ENCODE measurements at places on chromosomes 2 and 18. TPM values are rescaled to one million over a fixed set of nuclear protein-coding genes. Genes with fewer than 3 reads are reported as not detected.

The NRP2 gene
- polyA plus RNA-seq = 42.9 TPM

The PLGLB2 gene
- 1.1 TPM for polyA plus RNA-seq

DNA sequence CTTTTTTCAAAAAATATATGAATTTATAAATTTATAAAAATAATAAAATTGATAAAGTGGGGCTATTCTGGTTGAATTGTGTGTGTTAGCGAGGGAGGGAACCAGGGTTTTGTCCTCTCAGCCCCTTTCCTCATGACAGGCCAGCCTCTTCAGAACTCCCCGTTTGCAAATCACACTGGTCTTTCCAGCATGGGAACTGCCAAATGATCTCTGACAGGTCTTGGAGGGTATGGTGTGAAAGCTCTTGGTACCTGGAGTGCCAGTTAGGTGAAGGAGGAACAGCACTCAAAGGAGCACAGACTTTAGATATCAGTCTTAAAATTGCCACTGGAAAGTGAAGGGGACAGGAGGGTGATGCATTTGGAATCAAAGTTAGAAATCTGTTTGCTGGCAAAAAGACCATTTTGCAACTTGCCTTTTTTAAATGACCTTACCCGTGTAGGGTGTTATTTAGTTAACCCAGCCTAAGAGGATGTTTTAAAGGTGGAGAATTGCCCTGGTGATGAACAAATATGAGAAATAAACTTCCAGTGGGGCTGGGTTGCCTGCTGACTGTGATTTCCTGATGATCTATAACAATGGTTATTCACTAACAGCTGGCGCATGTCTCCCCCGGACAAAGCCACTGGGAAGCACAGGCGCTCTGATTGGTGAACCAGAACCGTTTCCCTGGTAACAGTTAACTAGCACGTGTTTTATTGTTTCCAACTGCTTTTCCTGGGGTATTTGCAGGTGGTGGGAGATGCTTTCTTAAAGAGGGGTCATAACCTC lies 85.3 kb upstream of the EFEMP1 start:
- DNase-seq = peak; percentile 49

- DNase-seq = no peak
Measured at GRCh38 chr2:53944542-53944941, 26.3 kb downstream of the PSME4 start.

The CHRNG gene
- 0.18 TPM for polyA plus RNA-seq

All from right lung (tissue), 10 donors.